ENCODE measurements at places on chromosomes 1 and 21.

DNA sequence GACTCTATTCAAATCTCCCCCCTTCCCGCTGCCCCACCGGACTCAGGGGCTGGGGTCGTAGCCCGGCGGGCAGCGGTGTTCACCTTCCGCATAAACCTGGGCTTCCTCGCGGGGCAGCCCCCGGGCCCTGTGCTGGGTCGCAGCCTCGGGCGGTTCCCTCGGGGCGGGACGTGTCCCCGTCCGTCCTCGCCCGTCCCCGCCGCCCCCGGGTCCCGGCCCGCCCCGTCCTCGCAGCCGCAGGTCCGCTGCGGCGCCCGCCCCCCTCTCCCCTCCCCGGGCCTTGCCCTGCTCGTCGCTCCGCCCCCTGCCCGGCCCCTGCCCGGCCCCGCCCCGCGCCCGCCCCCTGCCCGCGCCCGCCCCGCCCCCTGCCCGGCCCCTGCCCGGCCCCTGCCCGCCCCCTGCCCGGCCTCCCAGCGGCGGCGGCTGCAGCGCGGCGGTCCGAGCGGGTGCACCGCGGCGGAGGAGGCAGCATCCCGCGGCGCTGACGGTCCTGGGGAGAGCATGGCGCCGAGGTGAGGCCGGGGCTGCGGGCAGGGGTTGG, at the start of gene COL18A1:
COL18A1 (plus strand) TSS at position 436 of the 541 bp plus-strand sequence; CDS start at position 502, 66 bp downstream.
- DNase-seq = peak; percentile 85

DNA sequence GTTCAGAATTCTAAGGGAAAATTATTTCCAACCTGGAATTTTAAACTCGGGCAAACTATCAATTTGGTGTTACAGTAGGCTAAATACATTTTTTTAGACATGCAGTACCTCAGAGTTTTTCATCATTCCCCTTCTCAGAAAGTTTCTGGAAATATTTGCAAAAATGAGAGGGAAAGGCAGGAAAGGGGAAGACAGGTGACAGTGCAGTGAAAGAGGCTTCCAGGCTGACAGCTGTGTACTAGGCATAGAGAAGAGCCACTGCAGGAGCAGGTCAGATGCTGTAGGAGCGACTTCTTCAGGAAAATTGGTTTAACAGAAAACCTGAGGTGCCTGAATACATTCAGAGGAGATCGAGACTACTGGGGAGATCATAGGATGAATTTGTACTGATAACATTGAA, 19.9 kb downstream of the CERS2 start:
- DNase-seq = no peak

DNA sequence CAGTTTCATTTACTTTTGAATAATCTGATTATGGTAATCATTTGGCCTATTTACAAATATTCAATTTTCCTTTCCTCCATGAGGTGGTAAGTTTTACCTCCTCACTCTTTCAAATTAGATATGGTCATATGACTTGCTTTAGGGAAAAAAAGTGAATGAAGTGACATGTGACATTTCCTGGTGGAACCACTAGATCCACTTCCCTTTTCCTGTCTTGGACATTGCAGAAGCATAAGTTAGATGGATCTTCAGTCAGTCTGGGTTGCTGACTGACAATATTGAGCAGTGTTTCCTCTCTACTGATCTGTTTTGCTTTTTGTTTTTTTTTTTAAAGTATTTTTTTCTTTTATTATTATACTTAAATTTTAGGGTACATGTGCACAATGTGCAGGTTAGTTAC, 481.1 kb upstream of the PTBP2 start:
- DNase-seq = no peak

- DNase-seq = no peak
These were observed at the start of gene CRYBG2 for GRCh38 chr1:26353976-26354820. CRYBG2 (minus strand) TSS chr1:26354130; CDS start chr1:26346657, 7,473 bp downstream.

GRCh38 chr1:62092110-62092509, 102.5 kb upstream of the L1TD1 start:
- DNase-seq = no peak

DNA sequence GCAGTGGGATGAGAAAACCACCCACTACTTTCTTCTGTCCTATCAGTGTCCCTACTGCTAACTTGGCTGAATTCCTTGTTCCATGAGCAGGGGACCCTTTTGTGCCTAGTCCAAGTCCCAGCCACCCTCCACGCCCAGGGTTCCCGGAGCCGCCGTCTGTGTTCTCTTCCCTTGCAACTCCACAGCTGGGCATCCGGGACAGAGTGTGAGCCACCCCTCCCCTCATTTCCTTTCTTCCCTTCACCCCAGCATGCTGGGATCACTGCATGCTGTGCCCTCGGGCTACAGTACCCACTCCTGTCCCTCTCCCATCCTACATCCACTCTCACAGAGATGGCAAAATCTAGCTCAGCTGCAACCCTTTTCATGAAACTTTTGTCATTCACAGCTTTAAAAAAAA, 44.5 kb downstream of the PGBD5 start:
- DNase-seq = no peak

DNA sequence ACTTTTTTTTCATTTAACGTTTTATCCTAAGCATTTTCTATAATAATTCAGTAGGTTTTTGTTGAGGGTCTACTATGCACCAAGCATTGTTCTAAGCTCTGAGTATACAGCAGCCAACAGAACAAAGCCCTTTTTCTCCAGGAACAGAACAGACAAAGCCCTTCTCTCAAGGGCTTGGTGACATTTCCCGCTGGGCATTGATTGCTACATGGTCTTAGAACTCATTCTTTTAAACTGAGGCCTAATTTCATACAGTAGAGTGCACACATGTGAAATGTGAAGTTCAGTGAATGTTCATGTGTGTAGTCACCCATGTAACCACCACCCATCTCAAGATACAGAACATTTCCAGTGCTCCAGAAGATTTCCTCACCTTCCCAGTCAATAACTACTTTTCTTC, 15.2 kb upstream of the PDIK1L start:
- no peak for DNase-seq

DNA sequence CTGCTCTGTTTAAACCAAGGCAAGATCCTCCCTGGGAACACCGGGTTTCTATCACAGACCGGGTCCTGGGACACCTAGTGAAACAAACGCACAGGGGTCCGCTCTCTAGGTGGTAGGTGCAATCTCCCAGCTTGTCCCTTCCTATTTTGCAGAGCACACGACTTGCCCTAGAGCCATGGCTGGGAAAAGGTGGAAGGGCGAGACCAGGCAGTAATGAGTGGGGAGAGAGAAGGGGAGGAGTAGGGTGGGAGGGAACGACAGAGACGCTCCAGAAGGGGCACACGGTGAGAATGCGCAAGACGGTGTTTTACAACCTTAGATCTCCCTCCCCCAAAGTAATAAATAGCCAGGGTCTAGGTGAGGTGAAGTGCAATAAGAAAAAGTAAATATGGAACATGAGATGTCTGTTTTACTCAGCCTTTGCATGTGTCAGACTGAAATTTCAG, 9.3 kb upstream of the ARHGAP29 start:
- no peak for DNase-seq

- no peak for DNase-seq
These were observed 13.1 kb downstream of the ICMT start for GRCh38 chr1:6222636-6223035.

GRCh38 chr1:31617916-31618746, 642 bp downstream of the HCRTR1 start:
- DNase-seq = no peak

DNA sequence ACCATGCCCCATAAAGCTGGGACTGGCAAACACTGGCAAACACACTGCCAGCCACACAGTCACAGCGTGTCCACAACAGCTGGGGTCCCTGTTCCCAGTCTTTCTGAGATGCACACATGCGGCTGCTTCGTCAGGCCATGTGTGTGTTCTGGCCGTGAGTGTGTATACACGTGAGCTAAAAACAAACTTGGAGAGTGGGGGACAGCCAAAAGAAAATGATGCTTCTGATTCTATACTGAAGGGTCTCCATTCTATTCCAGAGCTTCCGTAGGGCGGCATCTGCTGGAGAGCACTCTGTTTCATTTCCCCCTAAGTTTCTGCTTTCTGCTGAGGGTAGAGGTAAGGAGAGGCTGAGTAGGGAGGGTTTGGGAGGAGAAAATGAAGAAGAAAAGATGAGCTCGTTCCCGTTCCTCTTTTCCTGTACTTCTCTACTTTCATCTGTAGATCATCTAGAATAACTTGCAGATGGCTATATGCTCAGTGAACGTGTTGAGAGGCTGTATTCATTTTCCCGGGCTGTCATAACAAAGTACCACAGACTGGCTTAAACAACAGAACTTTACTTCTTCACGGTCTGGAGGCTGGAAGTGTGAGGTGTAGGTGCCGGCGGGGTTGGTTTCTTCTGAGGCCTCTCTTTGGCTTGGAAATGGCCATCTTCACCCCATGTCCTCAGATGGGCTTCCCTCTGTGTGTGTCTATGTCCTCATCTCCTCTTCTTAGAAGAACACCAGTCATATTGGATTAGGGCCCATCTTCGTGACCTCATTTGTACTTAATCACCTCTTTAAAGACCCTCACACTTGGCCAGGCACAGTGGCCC, 151.6 kb downstream of the TOMM20 start:
- peak; percentile 62 for DNase-seq

DNA sequence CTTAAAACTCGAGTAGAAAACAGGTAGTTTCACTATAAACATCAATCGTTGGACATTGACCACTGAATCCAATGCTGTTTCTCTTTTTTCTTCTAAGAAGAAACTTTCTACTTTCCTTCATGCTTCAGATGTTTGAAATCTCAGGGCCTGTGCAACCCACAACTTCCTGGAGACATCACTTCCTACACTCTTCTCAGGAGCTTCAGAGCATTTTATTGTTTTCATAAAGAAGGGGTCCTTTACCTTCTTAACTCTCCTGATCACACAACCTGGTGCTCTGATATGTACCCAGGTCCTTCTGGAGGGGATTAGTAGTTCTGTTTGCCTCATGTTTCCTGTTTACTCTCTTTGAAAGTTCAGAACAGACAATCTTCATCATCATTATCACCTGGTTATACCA, 113.0 kb upstream of the VAV3 start:
- DNase-seq = no peak

DNA sequence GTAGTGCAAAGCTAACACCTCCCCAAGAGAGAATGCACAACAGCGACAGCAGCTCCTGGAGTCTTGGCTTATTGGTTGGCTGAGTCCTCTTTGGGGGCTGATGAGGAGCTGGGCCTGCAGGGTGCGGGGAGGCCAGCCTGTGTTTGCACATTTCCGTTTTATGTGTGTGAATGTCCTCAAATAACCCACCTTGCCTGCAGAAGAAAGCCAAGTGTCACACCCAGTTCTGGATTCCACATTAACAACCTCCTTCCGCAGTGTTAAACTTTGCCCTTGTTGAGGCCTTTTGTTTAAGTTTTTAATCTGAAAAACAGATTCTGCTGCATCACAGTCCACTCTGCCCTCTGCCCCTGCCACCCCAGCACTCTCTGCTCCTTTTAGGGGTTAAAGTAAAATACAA, 274.5 kb downstream of the TM2D1 start:
- no peak for DNase-seq

- DNase-seq = peak; percentile 93
These were observed 757 bp upstream of the NRIP1 start for GRCh38 chr21:15065392-15066122.

GRCh38 chr21:46065215-46065913, 32.5 kb upstream of the COL6A2 start:
- peak; percentile 91 for DNase-seq

GRCh38 chr1:59596432-59596831, 218.3 kb upstream of the HOOK1 start:
- no peak for DNase-seq

DNA sequence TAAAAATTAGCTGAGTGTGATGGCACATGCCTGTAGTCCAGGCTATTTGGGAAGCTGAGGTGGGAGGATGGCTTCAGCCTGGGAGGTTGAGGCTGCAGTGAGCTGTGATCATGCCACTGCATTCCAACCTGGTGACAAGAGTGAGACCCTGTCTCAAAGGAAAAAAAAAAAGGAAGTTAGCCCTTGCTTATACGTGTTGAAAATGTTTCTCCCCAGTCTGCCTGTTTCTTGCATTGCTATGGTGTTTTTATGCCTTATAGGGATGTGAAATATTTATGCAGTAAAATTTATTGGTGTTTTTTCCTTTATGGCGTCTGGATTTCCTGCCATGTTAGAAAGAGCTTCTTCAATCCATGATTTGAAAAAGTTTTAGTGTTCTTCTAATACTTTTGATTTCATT, 3.6 kb upstream of the RERE start:
- DNase-seq = no peak

DNA sequence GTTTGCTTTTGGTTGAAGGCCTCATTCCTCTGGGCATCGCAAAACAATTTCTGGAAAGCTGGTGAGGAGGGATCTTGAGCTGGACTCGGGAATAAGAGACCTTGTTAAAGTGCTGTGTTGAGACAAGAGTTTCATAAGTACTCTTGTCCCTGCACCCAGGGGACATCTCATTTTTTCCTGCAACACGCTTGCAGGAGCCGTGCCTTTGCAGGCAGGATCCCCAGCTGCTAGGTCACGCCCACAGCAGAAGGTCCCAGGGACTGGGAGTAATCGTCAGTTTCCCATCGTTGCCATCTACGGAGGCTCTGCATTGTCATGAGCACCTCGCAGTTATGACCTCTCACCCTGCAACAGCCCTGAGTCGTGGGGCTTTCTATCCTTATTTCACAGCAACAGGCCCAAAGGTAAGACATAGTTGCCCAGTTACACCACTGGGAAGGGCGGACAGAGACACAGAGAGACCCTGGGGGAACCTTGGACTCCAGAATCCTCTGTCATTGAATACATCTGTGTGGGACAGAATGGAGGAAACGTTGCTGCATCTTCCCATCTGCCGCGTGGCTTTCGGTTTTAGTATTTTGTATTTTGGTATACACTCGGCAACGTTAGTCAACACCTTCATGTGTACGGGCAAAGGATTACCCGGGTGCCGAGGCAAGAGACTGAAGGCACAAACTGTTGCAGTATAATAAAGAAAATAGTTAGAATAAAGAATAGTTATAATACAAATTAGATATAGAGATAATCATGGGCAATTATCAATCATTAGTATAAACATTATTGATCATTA, 60.4 kb upstream of the DMRTB1 start:
- DNase-seq = peak; percentile 8

DNA sequence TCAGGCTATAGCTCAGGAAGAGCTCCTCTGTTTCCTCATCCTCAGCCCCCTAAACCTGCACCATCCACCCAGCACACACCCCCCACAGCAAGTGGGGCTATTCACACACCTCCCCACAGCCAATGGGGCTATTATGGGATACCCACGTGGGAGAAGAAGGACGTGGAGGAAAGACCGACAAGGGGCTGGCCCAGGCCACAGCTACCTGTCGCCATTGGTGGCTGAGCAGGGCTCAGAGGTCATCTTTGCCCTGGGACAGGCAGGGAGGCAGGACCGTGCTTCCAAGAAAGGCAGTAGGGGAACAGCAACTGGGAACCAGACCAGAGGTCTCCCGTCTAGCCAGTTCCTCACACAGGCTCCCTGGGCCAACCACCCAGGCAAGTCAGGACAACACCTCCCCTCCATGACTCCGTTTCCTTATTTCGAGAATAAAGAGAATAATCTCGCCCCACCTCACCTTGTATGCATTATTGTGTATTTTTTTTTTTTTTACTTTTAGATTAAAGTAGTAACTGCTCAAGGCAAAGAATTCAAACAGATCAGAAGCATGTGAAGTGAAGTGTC, 92.3 kb upstream of the TARDBP start:
- no peak for DNase-seq

- no peak for DNase-seq
These were observed 18.0 kb upstream of the BCAR3 start for GRCh38 chr1:93699503-93700168.
